ENCODE measurements at places on chromosomes 2 and 18.
A peak's percentile ranks its signal among the peaks of the same experiment; 100 is the strongest.

- DNase-seq = peak; percentile 77
Measured at GRCh38 chr2:201233192-201233811, 27.0 kb upstream of the CASP8 start.

- no peak for DNase-seq
Measured at GRCh38 chr2:161115205-161115604, 45.0 kb upstream of the TANK start.

DNA sequence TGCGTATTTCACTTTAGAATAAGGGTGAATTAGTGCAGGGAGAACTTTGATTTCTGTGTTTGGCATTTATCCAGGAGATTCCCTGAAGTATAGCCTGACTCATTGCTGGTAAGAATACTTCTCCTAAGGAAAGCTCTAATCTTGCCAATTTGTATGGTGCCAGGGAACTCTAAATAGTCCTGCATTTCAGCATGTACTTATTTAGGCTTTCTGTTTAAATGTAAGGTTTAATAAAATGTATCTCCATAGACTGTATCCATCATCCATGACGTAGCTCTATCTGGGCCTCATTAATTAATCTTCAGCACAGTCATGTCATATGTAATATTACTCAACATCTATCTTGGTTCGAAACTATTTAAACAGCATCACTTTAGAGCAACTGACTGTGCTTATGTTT is 127.7 kb downstream of the DOK6 start:
- DNase-seq = no peak

GRCh38 chr2:152740743-152741328 is 22.4 kb downstream of the ARL6IP6 start:
- DNase-seq = no peak

DNA sequence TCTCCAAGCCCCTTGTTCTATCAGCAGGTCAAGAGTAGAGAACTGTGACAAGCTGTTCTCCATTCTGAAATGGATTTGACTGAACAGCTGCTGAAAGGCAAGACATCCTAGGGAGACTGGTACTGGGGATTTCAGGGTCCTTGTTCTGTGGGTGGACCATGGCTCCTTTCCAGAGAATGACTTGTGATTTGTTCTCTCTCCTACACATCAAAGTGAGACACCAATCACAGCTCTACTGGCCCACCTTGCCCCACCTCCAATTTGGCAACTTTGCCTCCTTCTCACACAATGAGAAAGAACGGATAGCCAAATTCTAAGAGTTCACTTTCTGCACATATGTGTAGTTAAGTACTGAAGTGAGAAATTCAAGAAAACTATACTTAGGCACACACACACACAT is 67.4 kb downstream of the BCL11A start:
- DNase-seq = no peak

DNA sequence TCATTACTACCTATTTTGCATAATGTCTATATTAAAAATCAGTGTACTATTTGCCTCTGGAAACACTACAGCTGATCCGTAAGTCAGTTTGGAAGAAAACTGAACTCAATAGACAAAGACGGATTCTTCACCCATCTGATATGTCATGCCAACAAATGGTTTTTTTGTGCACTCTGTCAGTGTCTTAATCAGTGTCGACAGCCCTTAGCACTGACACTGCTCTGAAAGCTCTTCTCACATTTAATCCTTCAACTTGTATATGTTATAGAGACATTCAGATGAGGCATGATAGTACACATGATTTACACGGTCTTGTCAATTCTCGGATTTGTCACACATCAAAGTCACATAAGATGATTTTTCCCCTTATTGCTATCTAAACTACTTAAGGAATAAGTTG is 347.5 kb upstream of the GALNT5 start:
- DNase-seq = no peak

GRCh38 chr2:75375646-75376582 is 176.6 kb upstream of the TACR1 start:
- no peak for DNase-seq

GRCh38 chr18:25072205-25072604 is 279.8 kb downstream of the ZNF521 start:
- no peak for DNase-seq

DNA sequence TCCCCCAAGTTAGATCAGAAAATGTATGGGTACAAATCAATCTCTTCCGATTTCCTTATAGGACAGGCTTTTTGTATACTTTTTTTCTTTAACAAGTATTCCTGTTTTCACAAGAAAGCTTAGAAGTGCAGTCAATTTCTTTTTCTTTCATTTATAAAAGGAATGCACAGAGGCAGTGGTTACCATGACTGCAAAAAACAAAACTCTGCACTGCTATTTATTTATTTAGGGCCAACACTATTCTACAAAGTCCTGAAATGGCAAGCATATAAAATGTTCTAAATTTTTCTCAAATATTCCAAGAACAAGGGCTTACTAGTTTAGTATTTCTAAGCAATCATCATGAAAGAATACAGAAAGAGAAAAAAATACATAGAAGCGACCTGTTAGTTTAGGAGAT is 22.2 kb downstream of the ATAD2B start:
- DNase-seq = no peak

DNA sequence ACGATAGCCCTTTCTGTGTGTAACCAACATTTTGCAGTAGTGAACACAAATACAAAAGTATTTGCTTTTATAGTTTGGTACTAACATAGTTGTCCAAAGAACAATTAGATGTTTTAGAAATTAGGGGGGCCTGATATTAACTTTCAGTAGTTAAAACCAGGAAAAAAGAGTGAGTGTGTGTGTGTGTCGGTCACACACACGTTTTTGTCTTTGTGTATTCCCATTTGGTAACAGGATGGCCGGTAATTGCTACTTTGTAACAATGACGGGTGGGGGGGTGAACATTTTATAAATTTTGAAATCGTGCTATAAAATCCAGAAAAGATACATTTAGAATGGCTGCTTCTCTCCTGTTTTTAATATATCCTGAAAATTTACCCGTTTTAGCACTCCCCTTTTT is 1.5 kb downstream of the PPIG start:
- DNase-seq = no peak

DNA sequence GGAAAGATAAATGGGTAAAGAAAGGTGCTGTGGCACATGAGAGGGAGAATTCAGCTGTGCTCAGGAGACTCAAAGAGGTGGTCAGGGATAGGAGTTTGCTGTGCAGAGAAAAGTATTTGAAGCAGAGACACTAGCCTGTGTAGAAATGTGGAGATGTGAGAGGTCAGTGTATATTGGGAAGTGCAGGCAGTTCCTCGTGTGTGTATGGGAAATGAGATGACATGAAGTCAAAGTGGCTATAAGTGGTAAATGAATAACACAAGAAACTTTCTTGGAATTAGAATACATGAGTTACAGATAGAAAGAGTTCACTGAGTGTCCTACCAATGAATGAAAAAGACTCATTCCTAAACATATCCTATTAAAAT is 11.6 kb downstream of the MAP3K20 start:
- no peak for DNase-seq

GRCh38 chr2:4765787-4766530 is 926.2 kb upstream of the SOX11 start:
- DNase-seq = no peak

GRCh38 chr2:76089683-76090082 is 379.0 kb upstream of the GCFC2 start:
- no peak for DNase-seq

GRCh38 chr18:62106271-62106670 is 80.6 kb downstream of the PIGN start:
- DNase-seq = no peak

DNA sequence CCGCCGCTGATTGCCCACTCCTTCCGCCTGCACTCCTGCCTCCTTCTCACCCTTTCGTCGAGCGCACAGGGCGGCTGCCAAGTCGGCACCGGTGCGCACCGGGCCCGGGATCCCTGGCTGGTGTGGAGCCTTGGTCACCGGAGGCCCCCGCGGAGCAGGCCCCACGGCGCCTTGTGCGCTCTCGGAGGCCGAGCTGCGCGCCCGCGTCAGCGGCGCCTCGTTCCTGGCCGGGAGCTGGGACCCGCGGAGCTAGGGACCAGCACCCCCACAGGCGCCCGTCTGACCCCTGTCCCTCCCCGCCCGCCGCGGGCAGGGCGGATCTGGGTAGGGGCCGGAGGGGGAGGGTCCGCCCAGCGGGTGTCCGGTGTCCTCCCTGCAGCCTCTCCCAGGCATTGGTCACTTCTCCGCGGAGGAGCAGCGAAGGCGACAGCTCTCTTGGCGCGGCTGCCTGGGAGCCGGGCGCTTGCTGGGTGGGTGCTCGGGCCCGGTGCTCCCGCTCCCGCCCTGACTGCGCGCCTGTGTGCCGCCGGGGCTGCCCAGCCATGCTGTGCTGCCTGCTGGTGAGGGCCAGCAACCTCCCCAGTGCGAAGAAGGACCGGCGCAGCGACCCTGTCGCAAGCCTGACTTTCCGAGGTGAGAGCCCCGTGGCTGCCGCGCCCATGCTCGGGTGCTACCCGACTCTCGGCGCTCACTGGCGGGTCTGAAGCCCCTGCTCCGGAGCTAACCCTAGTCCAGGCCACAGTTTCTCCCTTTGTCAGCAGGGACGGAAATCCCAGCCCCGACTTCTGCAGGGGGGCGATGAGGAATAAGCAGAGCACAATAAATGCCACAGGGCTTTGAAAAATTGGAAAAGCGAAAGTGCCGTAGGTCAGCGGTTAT is 13.2 kb downstream of the DYSF start:
- DNase-seq = no peak

DNA sequence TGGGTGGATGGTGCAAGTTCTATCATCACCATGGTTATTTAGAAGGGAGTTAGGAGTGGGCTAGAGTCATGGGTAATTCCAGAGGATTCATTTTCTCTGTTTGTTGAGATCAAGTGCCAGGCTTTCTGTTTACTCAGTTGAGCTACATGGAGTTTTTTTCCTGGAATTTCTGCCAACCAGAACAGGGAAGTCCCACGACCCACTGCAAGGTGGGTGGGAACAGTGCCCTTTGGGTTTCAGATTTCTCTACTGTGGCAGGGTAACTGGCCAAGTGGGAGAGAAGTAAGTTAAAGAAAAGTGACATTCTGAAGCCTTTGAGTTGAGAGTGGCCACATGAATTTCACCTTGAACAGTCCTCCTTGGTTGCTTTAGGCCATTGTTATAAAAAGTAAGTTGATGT is 138.9 kb downstream of the SLC39A10 start:
- DNase-seq = no peak

DNA sequence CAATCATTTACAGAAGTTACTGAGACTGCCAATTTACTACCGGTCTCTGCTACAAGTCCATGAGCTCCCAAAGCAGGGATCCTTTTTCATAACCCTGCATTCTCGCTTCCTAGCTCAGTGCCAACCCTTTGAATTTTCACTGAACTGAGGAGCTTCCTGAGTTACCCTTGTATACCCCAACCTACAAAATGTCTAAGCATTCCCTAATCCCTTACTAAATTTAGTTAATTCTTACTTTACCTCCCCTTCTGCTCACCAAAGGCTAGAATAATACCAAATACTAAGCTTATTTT is 9.6 kb downstream of the MAT2A start:
- no peak for DNase-seq

GRCh38 chr2:26172189-26172870 is 558 bp upstream of the GAREM2 start:
- no peak for DNase-seq

DNA sequence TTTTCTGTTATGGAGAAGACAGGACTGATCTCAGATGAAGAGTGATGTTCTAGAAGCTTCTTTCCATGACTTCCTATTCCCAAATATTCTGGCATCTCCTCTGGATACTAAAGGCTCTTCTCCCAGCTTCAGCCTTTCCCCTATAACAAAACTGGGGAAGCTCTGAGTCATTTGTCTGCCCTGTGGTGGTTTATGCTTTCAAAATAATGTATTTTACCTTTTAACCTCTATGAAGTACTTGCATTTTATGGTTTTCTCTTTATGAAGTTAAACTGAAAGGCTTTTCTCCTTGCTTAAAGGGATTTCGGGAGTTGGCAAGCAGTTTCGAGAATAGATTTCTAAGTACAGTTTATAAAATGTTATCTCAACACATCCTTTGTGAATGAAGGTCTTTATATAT is 104.4 kb downstream of the TANC1 start:
- DNase-seq = no peak

DNA sequence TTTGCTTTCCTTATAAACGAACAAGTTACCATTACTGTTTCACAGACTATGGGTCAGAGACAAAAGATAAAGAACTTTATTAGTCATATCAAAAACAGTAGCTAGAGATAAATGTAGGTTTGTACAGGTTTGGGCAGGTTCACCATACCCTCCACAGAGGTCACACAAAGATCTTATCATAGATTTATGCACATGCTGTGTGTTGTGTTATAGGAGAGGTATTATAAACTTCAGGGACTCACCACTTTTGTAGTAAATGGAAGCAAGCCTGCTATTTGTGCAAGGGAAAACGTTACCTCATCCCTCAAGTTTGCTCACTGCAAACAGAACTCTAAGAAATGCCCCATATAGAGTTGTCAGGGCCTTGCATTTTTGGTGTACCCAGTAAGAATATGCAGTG is 584.5 kb upstream of the LRRTM1 start:
- DNase-seq = no peak

- DNase-seq = no peak
Measured at GRCh38 chr2:45570671-45571334, 40.3 kb downstream of the SRBD1 start.

- no peak for DNase-seq
Measured at GRCh38 chr2:9991829-9992273, 40.4 kb downstream of the GRHL1 start.

GRCh38 chr2:46232860-46233259 is 64.3 kb upstream of the EPAS1 start:
- DNase-seq = no peak

GRCh38 chr18:424071-424661 is 76.3 kb downstream of the COLEC12 start:
- DNase-seq = no peak

DNA sequence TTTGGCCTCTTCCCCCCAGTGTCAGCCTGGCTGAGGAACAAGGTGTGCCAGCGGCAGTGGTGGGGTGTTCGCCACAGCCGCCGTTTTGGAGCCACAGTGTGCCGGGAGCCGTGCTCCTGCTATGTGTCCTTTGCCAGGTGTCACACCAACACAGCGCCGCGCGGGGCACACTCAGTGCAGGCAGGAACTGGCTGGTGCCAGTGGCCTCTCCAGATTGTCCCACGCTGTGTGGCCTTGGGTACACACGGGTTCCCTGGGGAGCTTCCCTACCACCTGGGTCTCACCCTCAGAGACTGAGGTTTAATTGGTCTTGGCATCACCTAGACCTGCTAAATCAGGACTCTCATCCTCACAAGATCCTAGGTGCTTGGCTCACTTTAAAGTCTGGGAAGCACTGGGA is 171.6 kb downstream of the LDLRAD4 start:
- DNase-seq = no peak

- DNase-seq = no peak
Measured at GRCh38 chr18:41873730-41874129, 81.3 kb upstream of the PIK3C3 start.

DNA sequence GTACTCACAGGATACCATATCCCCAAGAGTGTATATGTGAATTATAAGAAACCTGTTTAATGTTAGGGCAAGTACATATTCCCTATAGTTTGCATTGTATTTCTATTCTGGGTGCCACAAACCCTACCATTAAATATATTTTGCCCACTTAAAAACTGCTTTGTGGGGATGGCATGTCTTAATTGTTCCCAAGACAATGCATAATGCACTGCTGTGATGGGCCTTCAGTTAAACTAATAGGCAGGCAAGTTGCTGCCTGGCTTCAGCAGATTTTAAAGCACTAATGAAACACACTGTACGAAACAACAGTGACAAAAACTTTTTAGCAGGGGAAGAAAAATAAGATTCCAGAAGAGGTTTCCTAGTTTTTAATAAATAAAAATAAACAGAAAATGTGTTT is 104.8 kb upstream of the VRK2 start:
- no peak for DNase-seq
